ENCODE measurements at places on chromosomes 3 and 15.
A peak's percentile ranks its signal among the peaks of the same experiment; 100 is the strongest.

DNA sequence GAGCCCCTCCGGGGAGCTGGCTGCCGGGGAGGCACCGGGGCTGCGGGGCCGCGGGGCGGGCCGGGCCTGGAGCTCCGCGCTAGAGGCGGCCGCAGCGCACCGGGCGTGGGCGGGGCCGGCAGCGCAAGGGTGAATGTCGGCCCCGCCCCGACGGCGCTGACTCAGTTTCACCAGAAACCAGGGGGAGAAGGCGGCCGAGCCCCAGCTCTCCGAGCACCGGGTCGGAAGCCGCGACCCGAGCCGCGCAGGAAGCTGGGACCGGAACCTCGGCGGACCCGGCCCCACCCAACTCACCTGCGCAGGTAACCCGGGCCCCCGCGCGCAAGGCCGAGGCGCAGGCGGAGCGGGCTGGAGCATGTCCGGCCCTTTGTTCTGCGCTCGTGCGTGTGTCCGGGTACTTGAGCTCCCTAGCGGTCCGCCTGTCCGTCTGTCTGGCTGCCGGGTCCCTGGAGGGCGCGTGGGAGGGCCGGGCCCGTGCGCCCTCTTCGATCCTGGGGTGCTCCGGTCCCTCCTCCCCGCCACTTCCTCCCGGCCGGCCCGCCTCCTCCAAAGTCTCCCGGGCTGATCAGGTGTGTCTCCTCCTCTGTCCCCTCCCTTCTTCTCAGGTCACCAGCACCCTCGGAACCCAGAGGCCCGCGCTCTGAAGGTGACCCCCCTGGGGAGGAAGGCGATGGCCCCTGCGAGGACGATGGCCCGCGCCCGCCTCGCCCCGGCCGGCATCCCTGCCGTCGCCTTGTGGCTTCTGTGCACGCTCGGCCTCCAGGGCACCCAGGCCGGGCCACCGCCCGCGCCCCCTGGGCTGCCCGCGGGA, at the start of gene SPINT1:
Gene SPINT1 (plus strand): TSS at position 164 of the 811 bp plus-strand sequence. CDS start 507 bp downstream, at position 671.
- DNase-seq = peak; percentile 15

- DNase-seq = no peak
Observed at GRCh38 chr3:189909573-189909972, 211.1 kb downstream of the P3H2 start.

DNA sequence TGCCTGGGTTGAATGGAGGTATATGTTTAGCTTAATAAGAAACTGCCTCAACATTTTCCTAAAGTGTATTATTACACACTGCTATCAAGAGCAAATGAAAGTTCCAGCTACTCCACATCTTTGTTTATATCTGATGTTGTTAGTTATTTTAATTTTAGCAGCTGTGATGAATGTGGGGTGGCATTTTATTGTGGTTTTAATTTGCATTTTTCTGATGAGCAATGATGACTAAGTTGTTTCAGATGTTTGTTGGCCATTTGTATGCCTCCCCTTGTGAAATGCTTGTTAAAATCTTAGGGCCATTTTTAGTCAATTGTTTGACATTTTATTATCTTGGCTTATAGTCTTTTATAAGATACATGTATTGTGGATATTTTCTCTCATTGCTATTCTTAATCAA, 260.4 kb upstream of the SLCO3A1 start:
- no peak for DNase-seq

DNA sequence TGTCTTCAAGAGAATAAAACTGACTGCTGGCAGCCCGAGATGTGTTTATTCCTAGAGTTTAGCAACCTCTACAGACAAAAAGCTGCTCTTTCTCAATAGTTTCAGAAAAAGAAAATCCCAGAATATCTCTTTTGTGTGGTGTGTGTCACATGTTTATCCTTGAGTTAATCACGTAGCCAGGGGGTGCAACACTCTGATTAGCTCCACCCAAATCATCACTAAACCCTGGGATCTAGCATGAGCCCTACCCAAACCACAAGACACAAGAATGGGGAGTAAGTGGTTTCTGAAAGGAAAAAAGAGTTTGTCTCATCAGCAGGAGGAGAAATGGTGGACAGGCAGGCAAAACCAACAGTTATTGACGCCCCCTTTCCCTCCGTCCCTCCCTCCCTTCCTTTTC, 78.5 kb upstream of the AGBL1 start:
- no peak for DNase-seq

- no peak for DNase-seq
Observed at GRCh38 chr3:175295248-175296130, 436.4 kb downstream of the NAALADL2 start.

GRCh38 chr15:60583194-60583593, 104.3 kb upstream of the ICE2 start:
- no peak for DNase-seq

DNA sequence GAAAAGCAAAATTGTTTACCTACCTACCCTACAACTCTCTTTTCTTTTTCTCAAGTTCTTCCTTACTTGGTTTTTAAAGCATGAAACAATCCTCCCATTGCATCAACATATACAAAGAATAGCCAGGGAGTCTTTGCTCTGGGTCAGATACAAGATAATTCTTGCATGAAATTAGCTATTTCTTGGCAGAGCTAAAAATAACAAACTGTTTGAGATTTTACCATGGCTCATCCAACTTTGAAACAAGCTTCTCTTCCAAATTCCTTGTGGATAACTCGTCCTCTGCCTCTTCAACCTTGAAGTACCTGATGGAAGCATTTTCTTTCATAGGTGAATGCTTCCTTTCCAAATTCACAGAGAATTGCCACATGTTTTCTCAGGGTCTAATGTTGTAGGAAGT, 9.2 kb upstream of the CBLB start:
- DNase-seq = no peak

DNA sequence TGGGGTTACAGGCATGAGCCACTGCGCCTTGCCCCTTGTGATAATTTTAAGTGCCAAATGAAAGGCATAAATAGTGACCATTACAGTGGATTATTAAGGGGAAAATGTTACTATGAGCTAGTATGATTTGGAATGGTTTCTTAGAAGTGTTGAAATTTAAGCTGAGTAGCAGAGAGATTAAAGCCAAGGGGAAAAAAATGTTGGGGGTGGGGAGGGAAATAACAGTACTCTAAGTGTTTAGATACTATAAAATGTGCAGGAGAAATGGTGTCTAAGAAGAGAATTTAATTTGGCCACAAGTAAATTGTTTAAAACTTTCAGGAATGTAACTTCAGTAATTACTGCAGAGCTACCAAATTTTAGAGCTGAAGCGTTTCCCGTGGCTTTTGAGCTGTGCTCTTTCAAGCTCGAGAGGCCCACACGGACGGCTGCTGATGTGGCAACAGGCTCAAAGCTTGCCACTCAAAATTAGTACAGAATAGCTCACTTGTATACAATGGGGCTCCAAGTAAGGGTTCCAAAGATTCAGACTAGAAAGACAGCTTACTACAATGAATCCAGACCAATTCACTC, 23.9 kb upstream of the SLC12A8 start:
- no peak for DNase-seq

DNA sequence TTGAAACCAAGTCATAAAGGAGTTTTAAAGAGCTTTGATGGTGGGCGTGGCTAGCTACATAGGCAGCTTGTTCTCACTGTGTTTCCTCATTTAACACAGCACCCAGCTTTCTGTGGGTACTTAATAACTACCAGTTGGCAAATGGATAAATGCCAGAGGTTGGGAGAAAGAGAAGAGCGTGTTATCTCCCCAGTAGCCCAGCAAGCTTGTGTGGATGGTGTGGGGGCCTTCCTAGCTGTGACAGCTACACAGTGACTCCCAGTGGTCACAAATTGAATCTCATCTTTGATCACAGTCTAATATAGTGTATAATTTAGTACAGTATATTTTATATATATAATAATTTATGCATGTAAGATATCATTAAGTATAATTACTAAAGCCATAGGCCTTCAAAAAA, 984.1 kb downstream of the EPHA3 start:
- DNase-seq = no peak

GRCh38 chr15:45167631-45168205, 20.0 kb downstream of the SHF start:
- no peak for DNase-seq

Data from NCI-H187 (cell line).